Fibroblast of skin of scalp (primary cell): ENCODE measurements at places on chromosomes 4 and X.
A peak's percentile ranks its signal among the peaks of the same experiment; 100 is the strongest.

GRCh38 chr4:174058846-174059245 lies 224.6 kb downstream of the FBXO8 start:
- no peak for DNase-seq

GRCh38 chr4:46506876-46507275 lies 116.9 kb upstream of the GABRA2 start:
- DNase-seq: no peak

DNA sequence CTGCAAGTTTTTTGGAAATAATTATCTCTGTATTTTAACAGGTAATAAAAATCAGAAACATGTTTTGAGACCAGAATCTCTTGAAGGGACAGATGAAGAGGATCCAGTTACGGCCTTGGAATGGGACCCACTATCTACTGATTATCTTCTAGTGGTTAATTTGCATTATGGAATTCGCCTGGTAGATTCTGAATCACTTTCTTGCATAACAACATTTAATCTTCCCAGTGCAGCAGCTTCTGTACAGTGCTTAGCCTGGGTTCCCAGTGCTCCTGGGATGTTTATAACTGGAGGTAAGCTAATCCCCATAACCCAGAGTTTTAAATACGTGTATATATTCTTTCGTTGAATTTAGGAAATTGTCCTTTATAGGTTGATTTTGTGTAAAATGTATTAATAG lies 59.4 kb downstream of the WDR17 start:
- DNase-seq: no peak

- peak; percentile 62 for DNase-seq
Observed at GRCh38 chr4:15396157-15396800, 31.6 kb upstream of the C1QTNF7 start.
